ENCODE measurements at places on chromosomes 12 and 14.

GRCh38 chr14:101018561-101019290 is 115.2 kb upstream of the RTL1 start:
- no peak for DNase-seq

- peak; percentile 96 for DNase-seq
Observed at GRCh38 chr12:42705863-42706262, 116.3 kb upstream of the PRICKLE1 start.

DNA sequence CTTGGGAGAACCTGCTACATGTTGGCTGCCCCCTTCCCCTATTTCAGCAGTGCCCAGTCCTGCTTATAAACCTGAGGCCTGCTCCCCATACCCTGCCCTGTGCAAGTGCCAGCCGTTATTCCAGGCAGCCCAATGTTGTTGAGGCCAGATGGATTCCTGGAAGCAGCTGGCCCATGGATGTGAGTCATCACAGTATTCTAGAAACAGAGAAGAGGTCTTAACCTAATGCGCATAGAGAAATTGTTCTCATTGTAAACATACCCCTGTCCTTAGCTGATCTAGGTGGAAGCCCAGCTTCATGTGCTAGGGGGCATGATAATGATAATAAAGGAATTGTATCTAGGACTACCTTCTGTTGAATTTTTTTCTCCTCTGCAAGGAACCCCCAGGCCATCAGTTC is 69.7 kb downstream of the TSPAN11 start:
- peak; percentile 84 for DNase-seq

- DNase-seq, result peak; percentile 3
Observed at GRCh38 chr12:127893895-127894609, 372.9 kb upstream of the TMEM132C start.

- no peak for DNase-seq
Observed at GRCh38 chr14:87059060-87059839, 933.7 kb downstream of the GALC start.

DNA sequence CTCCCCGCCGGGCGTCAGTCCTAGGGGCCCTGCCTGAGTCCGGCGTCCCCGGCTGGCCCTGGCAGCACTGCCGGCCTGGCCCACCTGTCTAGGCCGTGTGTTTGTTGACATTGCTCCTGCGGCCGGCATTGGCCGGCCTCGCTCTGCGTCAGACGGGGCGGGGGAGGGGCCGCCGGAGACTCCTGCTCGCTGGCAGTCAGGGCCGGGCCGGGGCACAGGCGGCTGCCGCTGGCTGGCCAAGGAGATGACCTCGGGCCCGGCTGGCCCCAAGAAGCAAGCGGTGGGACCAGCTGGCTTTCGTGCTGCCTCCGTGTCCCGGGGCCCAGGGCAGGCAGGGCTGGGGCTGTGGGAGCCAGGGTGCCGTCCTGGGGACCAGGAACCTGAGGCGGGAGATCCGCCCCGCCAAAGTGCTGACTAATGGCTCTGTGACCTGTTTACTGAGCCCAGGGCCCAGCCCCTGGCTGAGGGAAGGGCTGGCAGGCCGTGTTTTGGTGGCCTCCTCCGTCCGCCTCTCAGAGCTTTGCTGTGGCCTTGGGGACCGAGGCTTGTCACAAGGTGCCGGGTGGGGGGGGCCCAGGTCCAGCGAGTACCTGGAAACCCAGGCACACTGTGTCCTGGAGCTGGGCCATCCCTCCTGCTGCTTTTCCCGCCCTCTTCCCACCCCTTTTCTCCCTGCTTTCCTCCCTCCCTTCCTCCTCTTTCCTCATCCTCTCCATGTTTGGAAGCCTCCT is 1.8 kb downstream of the ULK1 start:
- DNase-seq, result peak; percentile 83

- no peak for DNase-seq
Observed at GRCh38 chr14:81392976-81393643, 7.0 kb downstream of the STON2 start.

DNA sequence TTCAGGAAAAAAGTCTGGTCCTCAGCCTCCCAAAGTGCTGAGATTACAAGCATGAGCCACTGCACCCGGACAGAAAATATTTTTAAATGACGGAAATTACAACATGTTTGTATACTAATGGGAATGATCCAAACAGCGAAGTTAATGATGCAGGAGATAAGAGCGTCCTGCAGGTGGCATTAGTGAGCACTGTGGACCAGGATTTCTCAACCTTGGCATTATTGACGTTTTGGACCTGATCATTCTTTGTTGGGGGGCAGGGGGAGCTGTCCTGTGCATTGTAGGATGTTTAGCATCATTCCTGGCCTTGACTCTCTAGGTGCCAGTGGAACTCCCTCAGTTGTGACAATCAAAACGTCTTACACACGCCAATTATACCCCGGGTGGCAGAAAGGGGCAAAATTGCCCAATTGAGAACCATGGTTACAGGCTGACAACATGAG is 34.1 kb downstream of the SCFD1 start:
- peak; percentile 36 for DNase-seq

DNA sequence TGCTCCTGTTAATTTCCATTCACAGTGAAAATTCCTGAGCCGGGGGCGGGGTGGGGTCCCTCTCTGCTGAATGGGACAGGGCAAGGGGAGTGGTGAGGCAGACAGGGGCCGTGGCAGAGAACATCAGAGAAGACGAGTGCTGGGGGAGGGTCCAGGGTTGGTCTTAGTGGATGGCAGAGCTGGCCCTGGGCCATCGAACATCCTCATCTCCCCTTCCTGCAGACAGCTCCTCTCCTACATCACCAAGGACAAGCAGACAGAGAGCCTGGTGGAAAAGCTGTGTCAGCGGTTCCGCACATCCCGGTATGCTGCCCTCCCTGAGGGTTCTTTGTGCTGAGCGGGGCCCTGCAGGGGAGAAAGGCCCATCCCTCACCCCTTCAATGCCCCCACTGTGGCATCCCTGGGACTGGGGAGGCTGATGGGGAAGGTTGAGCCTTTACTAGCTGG is 5.0 kb upstream of the GAPDH start:
- DNase-seq, result no peak

- DNase-seq, result no peak
Observed at GRCh38 chr12:130661486-130662255, 54.4 kb downstream of the RIMBP2 start.

GRCh38 chr12:4719821-4720636 is at the start of gene GALNT8:
TSS of gene GALNT8 (plus strand) at chr12:4720400. CDS start at chr12:4720678, 278 bp downstream.
- DNase-seq, result no peak

- peak; percentile 0 for DNase-seq
Observed at GRCh38 chr12:81461163-81461562, 298.0 kb downstream of the PPFIA2 start.

GRCh38 chr12:127280393-127281275 is 986.3 kb upstream of the TMEM132C start:
- no peak for DNase-seq

- no peak for DNase-seq
Observed at GRCh38 chr12:8906266-8907180, 7.8 kb upstream of the PHC1 start.

- no peak for DNase-seq
Observed at GRCh38 chr12:71438670-71439361, 782 bp upstream of the LGR5 start.

- no peak for DNase-seq
Observed at GRCh38 chr12:22538311-22538710, 6.0 kb downstream of the C2CD5 start.

DNA sequence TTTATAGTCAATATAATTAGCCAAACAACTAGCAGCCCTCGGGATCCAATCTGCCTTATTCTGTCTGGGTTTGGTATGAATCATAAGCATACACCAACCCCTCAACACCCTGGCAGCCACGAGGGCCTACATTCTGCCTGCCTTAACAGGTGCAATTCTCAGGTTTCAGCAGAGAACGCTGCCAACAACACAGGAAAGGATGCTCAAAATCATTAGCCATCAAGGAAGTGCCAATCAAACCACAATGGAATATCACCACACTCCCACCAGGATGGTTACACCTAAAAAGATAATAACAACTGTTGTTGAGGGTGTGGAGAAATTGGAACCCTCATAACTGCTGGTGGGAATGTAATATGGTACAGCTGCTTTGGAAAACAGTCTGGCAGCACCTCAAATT is 122.8 kb downstream of the TTC7B start:
- peak; percentile 95 for DNase-seq

DNA sequence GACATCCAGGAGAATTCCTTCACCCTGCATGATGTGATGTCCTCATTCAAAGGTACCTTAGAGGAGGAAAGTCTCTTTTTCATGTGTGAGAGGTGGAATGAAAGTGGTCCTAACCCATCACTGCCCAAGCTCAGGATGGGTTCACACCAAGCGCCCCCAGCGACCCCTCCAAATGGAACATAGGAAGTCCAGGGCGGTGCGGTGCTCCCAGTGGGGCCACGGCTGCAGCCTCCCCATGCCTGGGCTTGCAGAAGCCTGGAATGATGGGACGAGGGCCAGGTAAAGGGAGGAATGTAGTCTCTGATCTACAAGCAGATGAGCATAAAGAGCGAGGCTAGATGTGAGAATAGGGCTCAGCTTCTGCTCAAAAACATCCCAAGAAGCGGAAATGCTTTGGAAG is 196.3 kb downstream of the TTC7B start:
- no peak for DNase-seq

- DNase-seq, result no peak
Observed at GRCh38 chr14:84250893-84251292, 1279.1 kb upstream of the FLRT2 start.

- no peak for DNase-seq
Observed at GRCh38 chr14:91912035-91912434, 35.5 kb downstream of the FBLN5 start.

- DNase-seq, result no peak
Observed at GRCh38 chr14:38775986-38776385, 327.0 kb downstream of the SEC23A start.

DNA sequence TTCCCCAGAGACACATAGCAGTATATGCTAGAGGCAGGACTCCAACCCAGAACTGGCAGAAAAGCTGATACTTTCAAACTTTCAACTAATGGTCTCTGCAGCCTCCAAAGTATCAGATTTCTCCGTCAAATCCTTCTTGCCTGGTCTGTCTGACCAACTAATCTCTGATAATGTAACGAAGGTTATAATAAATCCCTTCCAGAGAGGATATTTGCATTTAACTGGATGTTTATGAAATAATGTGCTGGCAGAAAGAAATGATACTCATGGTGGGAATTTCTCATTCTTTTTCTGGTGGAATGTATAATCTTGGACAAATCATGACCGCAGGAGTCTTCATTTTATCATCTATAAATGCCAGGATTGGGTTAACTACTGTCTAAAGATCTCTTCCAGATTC is 860.3 kb downstream of the DIO2 start:
- DNase-seq, result no peak

- DNase-seq, result peak; percentile 11
Observed at GRCh38 chr12:13293096-13293495, 96.6 kb downstream of the EMP1 start.

DNA sequence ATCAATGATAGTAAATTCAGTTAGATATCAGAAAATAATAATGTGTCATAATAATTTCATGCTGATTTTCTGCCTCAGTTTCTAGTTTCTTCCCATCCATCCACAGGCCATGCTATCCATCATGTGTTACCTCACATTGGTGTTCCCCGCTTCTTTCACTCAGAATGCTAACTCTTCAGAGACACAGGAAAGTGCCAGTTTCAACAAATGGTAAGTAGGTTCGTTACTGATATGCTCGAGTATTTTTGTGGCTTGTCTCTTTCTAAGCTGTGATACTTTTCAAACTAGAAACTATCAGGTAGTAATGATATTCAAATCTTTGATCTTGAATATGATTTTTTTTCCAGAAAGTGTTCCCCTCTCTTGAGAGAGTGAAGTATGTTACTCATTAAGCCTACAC is 1.5 kb downstream of the KLRB1 start:
- DNase-seq, result no peak

GRCh38 chr14:86858591-86858990 is 1134.4 kb downstream of the GALC start:
- no peak for DNase-seq

GRCh38 chr12:130793554-130793849 is 45.5 kb downstream of the STX2 start:
- no peak for DNase-seq

DNA sequence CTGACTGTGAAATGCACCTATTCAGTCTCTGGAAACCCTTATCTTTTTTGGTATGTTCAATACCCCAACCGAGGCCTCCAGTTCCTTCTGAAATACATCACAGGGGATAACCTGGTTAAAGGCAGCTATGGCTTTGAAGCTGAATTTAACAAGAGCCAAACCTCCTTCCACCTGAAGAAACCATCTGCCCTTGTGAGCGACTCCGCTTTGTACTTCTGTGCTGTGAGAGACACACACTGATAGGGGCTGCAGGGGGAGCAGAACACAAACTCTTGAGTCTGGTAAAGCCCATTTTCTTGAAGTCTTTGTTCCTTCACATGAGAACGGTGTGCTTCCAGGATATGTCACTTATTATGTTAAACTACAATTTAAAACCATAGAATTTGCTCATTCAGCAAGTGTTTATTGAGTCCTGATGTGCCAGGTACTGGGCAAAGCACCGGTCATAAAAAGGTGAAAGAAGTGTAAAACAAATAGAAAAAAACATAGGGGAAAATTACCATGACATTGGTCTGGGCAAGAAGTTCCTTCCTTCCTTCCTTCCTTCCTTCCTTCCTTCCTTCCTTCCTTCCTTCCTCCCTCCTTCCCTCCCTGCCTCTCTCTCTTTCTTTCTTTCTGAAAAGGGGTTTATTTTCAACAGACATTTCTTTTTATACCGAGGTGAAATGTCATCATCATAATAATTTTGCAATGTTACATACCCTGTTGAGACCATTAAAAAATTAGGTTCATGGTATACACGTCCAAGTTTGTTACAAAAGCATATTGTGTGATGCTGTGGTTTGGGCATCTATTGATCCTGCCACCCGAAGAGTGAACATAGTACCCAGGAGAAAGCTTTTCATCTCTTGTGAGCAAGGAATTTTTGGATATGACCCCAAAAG is 50.7 kb upstream of the OR4E1 start:
- no peak for DNase-seq

- peak; percentile 1 for DNase-seq
Observed at GRCh38 chr12:130969223-130969622, 15.5 kb downstream of the ADGRD1 start.

- DNase-seq, result peak; percentile 68
Observed at GRCh38 chr12:121709478-121709961, 3.0 kb upstream of the TMEM120B start.

- no peak for DNase-seq
Observed at GRCh38 chr14:50718949-50719348, 50.8 kb upstream of the SAV1 start.

- DNase-seq, result no peak
Observed at GRCh38 chr14:22002860-22003284, 329.3 kb upstream of the OR4E1 start.
